ENCODE measurements at places on chromosomes 12 and 14.

DNA sequence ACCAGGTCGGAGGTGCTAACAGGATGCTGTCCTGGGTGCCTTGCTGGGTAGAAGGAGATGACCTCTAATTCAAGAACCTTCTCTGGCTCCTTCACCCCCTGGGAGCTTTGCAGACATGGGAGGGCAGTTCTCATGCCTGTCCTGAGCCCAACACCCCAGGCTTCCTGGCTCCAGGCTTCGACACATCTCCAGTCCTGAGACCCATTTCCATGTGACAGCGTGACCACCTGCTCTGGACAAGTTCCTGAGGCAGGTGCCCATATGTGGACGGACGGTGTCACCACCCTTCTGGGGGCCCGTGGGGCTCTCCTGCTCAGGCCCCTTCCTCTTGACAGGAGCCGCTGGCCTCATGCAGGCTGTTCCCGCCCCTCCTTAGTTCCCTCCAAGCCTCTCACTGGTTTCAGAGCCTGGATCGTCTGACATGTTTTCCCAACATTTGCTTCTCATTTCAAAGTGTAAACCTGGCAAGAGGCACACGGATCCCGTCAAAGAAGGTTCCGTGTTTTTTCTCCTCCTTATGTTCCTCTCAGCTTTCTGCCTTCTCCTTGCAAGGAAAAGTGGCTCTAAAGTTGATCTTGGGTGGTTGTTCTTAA is 291.9 kb upstream of the RTL1 start:
- peak; percentile 41 for DNase-seq

DNA sequence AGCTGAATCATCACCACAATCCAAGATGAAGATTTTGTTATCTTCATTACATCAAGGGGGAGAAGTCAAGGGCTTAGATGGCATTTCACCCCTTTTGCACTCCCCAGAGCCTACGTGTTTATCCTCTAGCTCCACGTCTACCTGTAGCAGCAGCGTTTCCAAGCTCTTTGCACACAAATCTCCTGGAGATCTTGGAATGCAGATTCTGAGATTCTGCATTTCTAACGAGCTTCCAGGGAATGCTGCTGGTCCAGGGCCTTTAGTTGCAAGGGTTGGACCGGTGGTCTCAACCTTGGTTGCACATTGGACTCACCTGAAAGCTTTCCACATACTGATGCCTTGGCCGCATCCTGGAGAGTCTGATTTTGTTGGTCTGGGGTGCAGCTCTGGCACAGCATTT is 49.5 kb upstream of the STON2 start:
- DNase-seq, result no peak

DNA sequence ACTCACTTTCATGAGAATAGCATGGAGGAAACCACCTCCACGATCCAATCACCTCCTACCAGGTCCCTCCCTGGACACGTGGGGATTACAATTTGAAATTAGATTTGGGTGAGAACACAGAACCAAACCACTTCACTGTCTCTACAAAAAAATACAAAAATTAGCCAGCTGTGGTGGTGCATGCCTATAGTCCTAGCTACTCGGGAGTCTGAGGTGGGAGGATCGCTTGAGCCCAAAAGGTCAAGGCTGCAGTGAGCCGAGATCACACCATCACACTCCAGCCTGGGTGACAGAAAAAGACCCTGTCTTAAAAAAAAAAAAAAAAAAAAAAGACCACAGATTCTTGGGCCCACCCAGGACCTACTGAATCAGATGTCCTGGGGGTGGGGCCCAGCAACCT is 28.3 kb downstream of the BRI3BP start:
- DNase-seq, result no peak

DNA sequence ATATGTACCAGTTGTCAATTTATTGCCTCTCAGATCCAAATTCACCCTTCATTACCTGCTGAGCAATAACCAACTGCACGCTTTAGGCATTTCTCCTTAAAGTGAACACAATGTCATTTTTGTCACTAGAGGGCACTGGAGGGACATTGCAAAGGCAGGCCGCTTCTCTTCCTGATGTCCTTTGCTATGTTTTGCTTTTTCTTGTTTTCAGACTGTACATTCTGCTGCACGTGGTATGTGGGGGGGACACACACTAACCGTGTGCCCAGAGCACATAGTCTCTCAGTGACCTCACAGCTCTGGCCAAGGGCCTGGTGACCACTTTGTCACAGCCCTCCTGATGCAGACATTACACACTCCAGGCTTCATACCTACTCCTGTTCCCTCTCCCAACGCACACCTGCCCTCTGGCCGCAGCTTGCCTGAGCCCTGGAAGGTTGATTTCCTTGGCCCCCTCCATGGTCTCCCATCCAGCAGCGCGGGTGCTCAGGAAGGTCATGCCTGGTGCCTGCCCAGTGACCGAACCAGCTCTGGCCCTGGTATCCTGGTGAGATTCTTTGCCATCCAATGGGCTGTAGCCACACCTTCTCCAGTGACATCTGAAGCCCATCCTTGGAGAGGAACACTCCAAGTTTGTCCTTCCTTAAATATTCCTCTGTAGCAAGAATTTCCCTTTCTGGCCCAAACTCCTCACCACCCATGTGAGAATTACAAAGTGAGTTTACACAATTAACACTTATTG is 39.9 kb downstream of the MYO1H start:
- no peak for DNase-seq

- DNase-seq, result no peak
These were observed 11.8 kb downstream of the ATG14 start for GRCh38 chr14:55399852-55400251.

GRCh38 chr12:49678711-49679110 is 28.5 kb downstream of the FMNL3 start:
- DNase-seq, result no peak

DNA sequence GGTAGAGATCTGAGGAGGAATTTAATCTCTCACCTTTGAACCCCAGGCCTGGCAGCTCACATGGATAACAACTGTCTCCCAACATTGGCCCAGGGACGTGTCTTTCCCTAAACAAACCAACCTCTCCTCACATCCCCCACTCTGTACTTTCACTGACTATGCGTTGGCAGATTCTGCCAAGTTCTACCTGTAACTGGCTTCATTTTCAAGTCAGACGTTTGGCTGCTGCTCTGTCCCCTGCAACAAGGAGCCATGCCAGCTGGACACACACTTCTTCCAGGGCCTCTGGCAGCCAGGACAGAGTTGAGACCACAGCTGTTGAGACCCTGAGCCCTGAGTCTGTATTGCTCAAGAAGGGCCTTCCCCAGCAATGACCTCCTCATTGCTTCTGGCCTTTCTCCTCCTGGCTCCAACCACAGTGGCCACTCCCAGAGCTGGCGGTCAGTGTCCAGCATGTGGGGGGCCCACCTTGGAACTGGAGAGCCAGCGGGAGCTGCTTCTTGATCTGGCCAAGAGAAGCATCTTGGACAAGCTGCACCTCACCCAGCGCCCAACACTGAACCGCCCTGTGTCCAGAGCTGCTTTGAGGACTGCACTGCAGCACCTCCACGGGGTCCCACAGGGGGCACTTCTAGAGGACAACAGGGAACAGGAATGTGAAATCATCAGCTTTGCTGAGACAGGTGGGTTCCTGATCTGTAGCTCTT is at the start of gene INHBC:
TSS of gene INHBC (plus strand) at position 268 of the 707 bp plus-strand sequence. CDS start at position 371, 103 bp downstream.
- no peak for DNase-seq

- no peak for DNase-seq
These were observed 56.9 kb downstream of the ADGRD1 start for GRCh38 chr12:131010396-131011131.

Measured in ecto neural progenitor cell (in vitro differentiated cells).